Transverse colon (tissue), 4 donors: ENCODE measurements at places on chromosomes 1 and 21. TPM values are rescaled to one million over a fixed set of nuclear protein-coding genes. Genes with fewer than 3 reads are reported as not detected.

- H3K27me3 ChIP-seq: no peaks in the 10 kb centered on the region
- H3K4me3 ChIP-seq: no peak overlapping the region
- H3K27ac ChIP-seq: peak overlapping the region; percentile 20
Measured at GRCh38 chr1:39266269-39266668, 61.8 kb downstream of the MACF1 start.

DNA sequence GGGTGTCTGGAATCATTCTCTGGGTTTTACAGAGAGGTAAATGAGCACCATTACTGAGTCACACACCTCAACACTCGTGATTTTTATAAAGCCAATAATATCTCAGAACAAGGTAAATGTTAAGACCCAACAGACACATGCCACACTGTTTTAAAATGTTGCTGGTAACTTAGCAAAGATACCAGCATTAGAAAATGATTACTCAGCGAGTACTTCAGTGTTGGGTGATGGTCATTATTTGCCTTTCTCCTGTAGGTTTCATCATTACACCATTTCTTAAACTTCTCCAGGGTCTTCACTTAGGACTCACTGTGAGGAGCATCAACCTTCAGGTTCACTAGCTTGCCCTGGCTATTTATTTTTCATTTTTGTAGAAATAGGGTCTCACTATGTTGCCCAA is 6.9 kb upstream of the C4BPB start:
- DNase-seq: no peak
- H3K36me3 ChIP-seq: no peaks in the 10 kb centered on the region
- no peak overlapping the region for H3K4me3 ChIP-seq
- H3K27me3 ChIP-seq: no peaks in the 10 kb centered on the region
- no peaks in the 10 kb centered on the region for H3K4me1 ChIP-seq

DNA sequence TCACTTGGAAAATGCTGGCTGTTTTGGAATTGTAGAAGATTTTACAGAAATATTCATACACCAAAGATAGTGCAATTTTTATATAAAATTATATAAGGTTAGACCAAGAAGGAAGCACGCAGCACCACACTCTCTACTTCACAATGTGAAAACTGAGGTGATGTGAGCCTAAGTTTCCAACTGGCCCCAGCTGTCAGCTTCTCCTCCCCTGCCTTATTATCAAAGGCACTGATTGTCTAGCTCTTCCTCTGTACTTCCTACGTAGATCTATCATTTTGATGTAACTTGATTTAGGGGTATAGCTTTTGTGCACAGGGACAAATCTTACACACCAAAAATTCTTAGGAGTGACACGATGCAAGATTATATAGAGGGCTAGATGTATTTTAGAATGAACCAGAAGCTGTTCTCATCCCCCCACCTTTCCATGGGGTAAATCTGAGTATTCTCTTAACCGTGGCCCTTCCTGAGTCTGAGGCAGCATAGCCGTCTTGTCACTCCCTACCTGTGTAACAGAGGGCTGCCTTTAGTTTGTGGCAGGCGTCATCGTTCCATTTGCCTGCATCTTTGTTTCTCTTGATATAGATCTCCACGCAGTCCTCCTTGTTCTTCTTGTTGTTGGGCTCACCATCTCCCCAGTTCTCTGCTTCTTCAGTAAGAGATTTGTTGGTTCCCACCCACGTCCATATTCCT is 3.4 kb downstream of the SELL start:
- no peak overlapping the region for H3K27ac ChIP-seq
- no peak overlapping the region for H3K4me3 ChIP-seq
- H3K36me3 ChIP-seq: no peaks in the 10 kb centered on the region
- no peaks in the 10 kb centered on the region for H3K27me3 ChIP-seq

GRCh38 chr1:40736085-40736531 is 44.6 kb downstream of the NFYC start:
- H3K27ac ChIP-seq: peak overlapping the region; percentile 36
- H3K4me3 ChIP-seq: no peak overlapping the region
- H3K27me3 ChIP-seq: no peaks in the 10 kb centered on the region
- H3K36me3 ChIP-seq: no peaks in the 10 kb centered on the region

DNA sequence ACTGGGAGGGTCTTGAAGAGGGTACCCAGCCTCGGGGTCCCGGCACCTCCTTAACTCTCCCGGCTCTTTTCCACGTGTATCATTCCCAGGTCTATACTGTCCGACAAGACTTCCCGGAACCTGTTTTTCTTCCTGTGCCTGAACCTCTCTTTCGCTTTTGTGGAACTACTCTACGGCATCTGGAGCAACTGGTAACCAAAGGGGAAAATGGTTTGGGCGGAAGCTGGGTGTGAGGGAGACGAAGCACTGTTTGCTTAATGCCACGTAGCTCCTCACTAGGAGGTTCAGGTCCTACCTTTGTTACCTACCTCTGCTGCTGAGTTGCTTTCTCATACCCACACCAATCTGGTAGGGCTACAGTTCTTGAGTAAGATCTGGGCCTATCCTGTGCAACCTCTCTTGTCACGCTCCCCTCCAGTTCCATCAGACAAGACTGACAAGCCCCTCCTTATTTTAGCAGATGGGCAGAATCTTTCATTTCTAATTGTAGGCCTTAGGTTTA is 642 bp downstream of the SLC30A7 start:
- no peaks in the 10 kb centered on the region for H3K27me3 ChIP-seq
- H3K27ac ChIP-seq: peak overlapping the region; percentile 97
- no peaks in the 10 kb centered on the region for H3K36me3 ChIP-seq
- peak; percentile 40 for DNase-seq

AMIGO1 gene
- total RNA-seq: 8.1 TPM
